HTR-8/SVneo (cell line): ENCODE measurements at places on chromosomes 1 and 21.

DNA sequence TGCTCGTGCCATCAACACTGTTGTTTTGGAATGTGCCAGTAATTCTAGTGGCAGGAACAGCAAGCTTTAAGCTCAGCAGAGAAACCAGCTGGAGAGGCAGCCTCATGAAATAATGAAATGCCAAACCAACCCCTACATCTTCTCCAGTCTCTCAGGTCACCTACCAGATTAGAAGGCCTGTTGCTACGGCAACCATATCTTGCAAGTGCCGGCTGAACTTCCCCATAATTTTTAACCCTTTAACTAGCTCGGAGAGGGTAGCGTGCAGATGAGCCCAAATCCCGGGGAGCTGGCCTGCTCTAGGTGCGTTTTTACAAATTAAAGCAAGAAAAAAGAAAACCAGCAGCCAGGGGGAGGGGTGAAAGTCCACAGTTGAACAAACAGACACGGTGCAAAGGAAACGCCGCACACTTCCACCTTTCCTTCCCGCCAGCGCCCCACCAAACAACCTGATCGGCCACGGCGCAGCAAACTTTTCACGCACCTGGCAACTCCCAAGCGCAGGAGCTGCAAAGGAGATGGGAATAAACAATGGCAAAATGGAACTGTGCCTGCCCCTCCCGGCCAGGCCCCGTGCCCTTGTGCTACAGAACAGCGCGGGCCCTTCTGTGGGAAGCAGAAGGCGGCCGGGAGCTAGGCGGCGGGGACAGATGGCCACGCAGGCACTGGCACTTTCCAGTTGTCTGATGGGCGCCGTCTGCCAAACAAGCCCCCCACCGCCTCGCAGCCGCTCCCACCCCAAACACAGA lies 50.1 kb downstream of the SSBP3 start:
- no peak for DNase-seq

- DNase-seq, result no peak
These were observed 11.8 kb downstream of the ACOT11 start for GRCh38 chr1:54559771-54560231.

- DNase-seq, result no peak
These were observed 11.4 kb upstream of the KLHL12 start for GRCh38 chr1:202938287-202938925.

GRCh38 chr1:61224609-61225008 lies 142.2 kb downstream of the NFIA start:
- no peak for DNase-seq

DNA sequence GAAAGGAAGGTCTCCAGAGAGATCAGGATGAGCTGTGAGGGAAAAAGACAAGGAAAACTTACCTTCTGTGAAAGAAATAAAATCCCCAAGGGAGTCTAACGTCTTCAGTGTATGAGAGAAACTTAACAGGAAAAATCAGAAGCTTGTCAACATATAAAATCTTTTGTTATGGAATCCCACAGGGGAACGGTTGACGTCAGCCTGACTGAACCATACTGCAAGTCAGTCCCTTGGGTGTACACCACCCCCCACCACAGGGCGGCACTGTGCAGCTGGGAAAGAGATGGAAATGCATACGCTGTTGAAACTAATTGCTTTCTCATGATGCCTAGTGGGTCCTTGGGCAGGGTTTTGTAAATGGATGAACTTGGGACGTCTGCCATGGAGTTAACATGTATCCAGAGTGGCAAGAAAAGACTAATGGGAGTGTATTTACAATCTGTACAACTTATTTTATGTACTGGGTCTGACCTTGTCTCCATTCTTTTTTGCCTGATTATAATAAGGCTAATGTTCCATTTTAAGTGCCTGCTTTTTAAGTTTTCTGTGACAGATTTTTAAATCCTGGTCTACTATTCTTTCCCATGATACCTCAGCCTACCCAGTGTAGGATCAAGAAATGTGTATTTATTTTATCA lies 22.7 kb downstream of the UTP25 start:
- DNase-seq, result peak; percentile 58

DNA sequence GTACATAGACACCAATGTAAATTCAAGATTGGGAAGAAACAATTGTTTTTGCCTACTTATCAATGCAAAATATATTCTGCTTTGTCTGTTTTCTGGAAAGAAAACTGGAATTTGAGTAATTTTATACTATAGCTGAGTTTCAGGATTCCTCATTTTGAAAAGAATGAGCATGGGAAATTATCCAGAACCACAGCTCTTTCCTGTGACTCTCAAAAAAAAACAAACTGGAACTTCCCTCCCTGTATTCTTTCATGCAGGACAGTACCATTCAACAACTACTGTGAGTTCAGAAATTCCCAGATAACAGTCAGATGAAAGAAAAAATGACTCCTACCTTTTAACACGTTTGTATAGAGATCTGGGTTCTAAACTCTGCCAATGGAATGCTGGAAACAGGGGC lies 372.4 kb downstream of the TGFB2 start:
- no peak for DNase-seq

DNA sequence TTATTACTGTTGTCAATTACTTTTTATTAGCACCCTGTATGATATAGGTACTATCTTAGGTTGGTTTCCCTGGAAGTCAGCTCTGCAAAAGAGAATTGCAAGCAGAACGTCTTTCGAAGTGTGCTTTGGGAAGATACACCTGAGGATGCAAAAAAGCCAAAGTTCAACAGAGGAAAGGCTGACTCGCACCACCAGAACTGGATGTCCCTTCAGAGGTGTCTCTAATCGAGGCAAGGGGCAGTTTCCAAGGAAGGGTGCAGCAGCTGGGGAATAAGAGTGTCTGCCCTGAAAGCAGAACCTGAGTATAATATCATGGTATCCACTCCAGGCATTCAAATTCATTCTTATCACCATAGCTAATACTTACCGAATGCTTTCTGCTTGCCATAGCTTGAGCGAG lies 149.6 kb downstream of the CACNA1E start:
- DNase-seq, result no peak

DNA sequence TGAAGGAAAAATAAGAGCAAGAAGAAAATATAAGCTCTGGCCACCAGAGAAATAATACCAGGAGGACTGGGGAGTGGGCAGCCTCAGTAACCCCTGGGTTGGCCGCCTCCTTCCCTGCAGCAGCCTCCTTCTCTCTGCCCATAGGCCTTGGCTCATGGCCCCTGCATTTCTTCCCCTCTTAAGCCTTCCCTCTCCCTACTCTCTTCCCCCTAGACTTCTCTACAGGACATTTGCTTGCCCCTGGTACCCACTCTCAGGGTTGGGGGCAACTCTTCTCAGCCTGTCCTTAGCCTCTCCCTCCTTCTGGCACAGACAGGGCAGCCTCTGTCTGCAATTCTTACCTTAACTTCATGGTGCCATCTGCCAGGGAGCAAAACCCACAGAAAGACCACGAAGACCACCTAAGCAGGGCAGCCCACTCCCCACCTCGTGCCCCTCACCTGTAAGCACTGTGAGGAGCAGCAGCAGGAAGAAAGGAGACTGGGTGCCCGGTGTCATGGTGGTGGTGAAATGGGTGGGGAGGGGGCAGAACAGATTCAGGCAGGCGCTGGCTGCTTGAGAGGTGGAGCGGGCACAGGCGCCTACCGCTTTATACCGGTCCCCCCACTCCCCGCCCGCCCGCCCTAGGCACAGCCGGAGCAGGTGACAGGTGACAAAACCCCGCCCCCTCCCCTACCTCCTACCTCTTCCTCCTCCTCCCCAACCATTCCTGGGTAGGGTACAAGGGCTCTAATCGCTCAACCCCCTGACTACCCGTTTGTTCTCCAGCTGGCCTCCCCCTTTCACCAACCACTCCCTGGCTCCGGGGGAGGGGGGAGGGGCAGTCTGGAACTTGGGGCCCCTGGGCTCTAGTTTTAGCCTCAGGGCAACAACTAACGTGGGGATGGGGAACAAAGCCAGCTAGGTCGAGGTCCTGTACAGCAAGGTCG lies 15.1 kb downstream of the THBS3 start:
- DNase-seq, result no peak

DNA sequence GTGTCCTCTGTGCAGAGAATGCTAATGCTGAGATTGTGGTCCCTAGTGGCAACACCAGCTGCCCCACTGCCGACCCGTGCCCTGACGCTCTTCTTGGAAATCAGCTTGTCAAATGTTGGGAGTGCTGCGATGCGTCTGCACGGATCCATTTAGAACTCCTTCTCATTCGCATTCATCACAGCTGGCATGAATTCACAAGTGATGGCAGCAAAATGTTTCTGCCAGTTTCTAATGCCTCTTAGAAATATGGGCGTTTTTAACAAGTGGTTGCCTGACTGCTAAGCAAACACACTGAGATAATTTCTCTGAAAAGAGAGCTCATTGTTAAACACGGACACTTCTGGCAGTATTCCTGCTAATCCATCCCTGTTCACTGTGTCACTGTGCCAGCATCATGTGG lies 131.9 kb upstream of the KCNJ6 start:
- DNase-seq, result no peak

GRCh38 chr1:178323067-178323466 lies 173.7 kb downstream of the CLEC20A start:
- DNase-seq, result no peak

GRCh38 chr1:60145771-60146170 lies 72.2 kb upstream of the C1orf87 start:
- no peak for DNase-seq

- DNase-seq, result no peak
These were observed 3.5 kb downstream of the KLHL12 start for GRCh38 chr1:202923533-202923932.

- DNase-seq, result no peak
These were observed 61.5 kb downstream of the SLC37A1 start for GRCh38 chr21:42575111-42575510.

- DNase-seq, result no peak
These were observed 714 bp downstream of the PYCR2 start for GRCh38 chr1:225923381-225923691.

GRCh38 chr1:156676114-156676819 lies 940 bp downstream of the NES start:
- DNase-seq, result no peak

DNA sequence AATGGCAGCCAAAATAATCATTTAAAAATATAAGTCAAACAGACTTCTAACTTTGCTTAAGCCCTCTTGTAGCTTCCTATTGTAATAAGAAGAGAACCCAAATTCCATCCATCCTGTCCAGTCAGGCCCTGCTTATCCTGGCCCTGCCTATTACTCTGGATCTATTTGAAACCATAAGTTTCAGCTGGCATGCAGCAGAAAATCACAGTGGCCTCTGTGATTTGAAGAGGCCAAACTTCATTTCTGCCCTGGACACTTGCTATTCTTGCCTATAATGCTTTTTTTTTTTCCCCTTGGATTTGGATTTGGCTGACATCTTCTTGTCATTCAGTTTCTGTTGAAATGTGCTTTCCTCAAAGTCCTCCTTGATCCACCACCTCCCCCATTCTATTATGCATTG lies 642.8 kb downstream of the USP25 start:
- DNase-seq, result no peak

- no peak for DNase-seq
These were observed 27.8 kb downstream of the COL18A1 start for GRCh38 chr21:45432575-45433255.

DNA sequence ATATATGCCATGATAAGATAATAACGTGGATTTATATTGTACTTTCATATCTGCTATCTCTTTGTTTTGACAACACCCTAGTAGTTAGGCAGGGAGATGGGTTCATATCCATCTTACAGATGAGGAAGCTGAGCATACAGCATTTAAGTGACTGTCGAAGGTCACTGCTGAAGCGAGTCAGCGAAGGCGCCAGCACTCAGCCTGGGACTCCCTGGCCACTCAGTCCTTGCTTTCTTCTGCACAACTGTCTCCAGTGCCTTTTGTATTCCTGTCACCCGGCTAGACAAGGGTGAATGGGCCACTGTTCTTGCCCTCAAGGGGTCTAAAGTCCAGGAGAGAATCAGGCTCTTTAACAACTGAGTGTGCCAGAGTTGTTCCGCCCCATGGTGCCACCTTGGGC lies 3.1 kb downstream of the ARHGEF10L start:
- DNase-seq, result no peak

GRCh38 chr1:73886716-73887115 lies 311.3 kb downstream of the LRRIQ3 start:
- DNase-seq, result no peak

GRCh38 chr1:64766429-64766828 lies 21.6 kb downstream of the RAVER2 start:
- no peak for DNase-seq

DNA sequence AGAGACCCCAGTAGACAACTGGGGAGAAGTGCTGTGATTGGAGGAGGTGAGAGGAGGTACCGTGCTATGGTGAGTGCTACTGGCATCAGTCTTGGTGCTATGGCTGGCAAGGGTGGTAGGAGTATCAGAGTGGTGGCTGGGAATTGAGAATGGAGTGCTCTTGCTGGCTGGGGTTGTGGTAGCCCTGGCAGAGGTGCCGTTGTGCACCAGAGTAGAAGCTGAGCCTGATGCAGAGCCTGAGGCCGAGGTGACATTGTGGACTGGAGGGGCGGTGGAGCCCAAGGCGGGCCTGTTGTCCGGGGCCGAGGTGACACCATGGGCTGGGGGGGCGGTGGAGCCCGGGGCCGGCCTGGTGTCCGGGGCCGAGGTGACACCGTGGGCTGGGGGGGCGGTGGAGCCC lies 14.6 kb downstream of the TRIM46 start:
- DNase-seq, result no peak

GRCh38 chr1:206962272-206962671 lies 8.0 kb downstream of the FCAMR start:
- no peak for DNase-seq

GRCh38 chr1:178540646-178541045 lies 27.7 kb downstream of the TEX35 start:
- no peak for DNase-seq

DNA sequence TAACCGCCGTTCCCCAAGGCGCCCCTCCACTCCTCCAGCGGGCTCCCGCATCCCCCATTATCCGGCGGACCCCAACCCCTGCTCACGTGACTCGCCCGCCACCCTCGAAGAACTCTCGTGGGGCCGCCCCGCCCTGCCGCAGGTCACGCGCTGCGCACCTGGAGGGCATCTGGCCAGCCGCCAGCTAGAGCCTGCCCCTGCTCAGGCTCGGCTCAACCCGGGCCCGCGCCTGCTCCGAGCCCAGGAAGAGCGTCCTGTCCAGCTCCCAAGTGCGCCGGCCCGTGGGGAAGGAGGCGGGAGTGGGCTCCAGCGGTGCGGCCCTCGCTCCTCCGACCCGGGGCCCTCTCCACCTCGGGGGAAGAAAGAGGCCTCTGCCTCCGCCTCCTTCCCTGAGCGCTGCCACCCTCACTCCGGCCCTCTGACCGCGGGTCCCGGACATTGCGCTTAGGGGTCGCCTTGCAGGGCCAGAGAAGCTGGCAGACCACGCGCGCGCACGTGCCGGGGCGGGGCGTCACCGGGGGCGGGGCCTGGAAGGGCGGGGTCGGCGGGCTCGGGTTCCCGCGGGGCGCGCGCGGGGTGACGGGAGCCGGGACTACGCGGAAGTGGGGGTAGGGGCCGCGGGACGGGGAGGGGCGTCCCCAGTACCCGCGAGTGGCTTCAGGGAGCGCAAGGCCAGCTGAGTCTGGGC lies 28.4 kb downstream of the HMGN2 start:
- DNase-seq, result peak; percentile 76
